Activated CD4-positive, alpha-beta T cell treated with anti-CD3 and anti-CD28 coated beads, Interleukin-2, amount 50 U/mL, for 1 hour (primary cell): ENCODE measurements at places on chromosomes 2 and 18.

DNA sequence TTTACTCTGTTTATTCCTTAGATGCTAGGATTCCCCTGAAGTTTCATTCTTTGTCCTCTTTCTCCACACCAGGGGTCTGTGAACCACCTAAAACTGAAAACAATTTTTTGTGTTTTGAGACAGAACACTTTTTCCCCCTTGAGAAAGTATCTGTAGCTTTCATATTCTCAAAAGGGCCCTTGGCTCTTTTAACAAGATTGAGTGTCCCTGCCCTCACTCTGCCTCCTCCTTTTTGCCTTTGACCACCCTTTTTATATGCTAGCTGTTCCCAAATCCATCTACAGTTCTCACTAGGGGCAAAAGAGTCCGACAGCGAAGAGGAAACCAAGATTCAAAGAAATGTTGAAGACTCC lies 883 bp upstream of the EHBP1 start:
- DNase-seq = no peak

DNA sequence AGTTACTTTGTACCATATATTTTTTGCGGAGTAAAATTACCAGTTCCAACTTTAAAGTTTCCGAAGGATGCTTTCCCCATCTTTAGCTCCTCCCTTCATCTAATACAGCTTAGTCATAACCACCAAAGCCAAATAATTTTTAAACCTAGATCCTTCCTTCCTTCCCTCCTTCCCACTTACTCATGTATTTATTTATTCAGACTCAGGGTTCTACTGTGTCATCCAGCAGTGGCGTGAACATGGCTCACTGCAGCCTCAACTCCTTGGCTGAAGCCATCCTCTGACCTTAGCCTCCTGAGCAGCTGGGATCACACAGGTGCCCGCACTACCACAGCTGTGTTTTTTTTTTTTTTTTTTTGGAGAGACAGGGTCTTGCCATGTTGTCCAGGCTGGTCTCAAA lies 4.4 kb downstream of the LPIN2 start:
- no peak for DNase-seq

GRCh38 chr2:180184506-180184905 lies 177.4 kb upstream of the CWC22 start:
- DNase-seq = no peak

- DNase-seq = no peak
Observed at GRCh38 chr2:208013285-208014178, 11.8 kb downstream of the PLEKHM3 start.

DNA sequence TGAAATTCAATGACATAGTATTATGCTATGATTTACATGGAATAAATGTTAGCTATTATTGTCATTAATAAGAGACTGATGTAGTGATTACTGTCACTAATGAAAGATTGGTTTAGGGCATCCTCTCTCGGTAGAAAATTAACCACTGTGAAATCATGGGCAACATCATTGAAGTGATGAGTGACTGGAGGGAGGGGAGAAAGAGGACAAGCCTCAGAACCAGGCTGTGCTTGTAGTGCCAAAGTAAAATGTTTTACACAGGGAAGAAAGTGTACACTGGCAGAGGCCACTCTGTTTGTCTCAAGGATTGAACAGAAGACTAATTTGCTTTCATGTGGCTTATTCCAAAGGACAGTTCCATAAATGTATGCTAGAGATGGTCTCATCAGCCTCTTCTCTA lies 456.2 kb upstream of the TCF4 start:
- DNase-seq = no peak

- no peak for DNase-seq
Observed at GRCh38 chr2:131036696-131037397, 56.4 kb downstream of the FAM168B start.

DNA sequence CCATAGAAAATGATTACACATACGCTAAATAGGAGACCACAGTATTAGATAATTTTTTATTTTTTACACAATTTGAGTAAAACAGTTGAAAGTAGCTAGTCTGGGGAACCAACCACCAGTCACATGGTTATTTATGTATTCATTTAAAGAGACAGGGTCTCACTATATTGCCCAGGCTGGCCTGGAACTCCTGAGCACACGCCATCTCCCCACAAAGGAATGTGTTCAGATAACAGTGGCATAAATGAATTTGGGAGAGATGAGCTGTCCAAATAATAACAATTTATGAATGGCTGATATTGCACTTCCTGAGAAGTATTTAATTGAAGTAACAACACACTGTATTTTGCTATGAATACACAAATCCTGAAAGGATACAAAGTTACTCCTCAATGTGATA lies 39.7 kb downstream of the KIDINS220 start:
- DNase-seq = no peak

DNA sequence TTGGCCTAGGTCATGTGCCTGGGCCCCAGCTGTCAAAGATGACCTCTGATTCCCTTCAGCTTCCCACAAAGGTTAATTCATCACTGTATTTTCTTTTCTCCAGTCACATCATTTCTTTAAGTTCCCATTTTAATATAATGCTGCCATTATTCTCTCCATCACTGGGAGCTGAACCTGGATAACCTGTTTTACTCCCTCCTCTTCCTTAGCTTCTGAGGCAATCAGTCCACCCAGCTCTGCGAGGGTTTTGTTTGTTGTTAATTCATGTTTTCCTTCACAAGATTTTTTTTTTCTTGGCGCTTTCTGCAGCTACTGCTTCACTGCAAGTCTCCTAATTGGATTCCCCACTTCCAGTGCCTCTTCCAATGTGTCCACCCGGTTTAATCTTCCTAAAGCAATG lies 5.1 kb upstream of the EML4 start:
- DNase-seq = no peak

GRCh38 chr2:154533300-154533940 lies 165.1 kb upstream of the KCNJ3 start:
- DNase-seq = no peak

DNA sequence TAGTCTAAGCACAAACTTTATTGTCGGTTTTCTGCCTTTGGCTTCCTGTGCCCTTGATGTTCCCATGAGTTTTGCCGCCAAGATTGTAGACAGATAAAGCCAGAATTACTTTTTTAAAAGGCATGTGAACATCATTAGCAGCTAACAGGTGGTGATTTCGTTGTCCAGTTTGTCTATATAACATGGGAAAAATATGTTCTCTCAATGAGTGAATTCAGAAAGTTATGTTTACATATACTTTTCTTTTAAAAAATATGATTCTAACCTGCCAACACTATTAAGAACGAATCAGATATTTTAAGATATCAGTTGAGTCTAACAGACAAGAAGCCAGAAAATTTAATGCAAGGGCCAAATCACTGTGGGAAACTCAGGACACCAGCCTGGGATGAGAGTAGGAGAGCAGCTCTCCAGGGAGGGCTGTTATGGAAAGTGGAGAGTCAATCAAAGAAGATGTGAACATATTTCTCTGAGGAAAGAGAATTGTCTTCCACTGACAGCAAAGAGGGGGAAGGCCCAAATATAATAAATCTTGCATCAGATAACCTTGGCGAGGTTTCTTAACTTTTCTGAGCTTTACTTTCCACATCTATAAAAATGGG lies 311.3 kb downstream of the ARHGAP15 start:
- DNase-seq = no peak

DNA sequence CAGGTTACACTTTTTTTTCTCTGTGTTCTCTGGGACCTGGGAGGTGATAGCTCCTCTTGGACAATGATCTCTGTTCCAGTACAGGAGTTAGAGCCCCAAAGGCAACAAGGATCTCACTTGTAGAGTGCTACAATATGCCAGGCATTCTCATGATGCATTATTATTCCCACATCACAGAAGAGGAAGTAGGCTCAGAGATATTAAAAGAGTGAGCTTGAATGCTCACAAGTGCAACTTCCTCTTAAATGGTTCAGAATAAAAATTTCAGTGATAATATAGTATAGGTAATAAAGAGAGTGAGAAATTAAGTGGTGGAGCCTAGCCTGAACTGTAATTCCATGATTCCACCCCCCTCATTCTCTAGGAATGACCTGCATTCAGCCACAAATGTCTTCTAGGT lies 21.4 kb downstream of the POLE4 start:
- no peak for DNase-seq

DNA sequence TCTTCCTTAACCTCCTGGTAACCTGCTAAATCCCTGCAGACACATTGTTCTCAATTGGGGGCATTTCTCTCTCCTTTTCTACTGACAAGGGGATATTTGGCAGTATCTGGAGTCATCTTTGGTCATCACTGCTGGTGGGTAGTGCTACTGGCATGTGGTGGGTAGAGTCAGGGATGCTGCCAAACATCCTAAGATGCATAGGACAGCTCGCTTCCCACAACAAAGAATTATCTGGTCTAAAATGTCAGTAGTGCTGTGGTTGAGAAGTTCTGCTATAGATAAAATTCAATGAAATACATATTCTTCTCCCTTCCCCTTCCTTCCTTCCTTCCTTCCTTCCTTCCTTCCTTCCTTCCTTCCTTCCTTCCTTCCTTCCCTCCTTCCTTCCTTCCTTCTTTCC lies 18.7 kb upstream of the LHCGR start:
- DNase-seq = no peak

- DNase-seq = no peak
Observed at GRCh38 chr18:78918707-78919106, 60.9 kb upstream of the SALL3 start.

GRCh38 chr2:55309446-55309845 lies 40.4 kb upstream of the MTIF2 start:
- DNase-seq = no peak

- DNase-seq = no peak
Observed at GRCh38 chr2:108938077-108938710, 50.8 kb downstream of the EDAR start.

GRCh38 chr2:131827481-131828163 lies 299.9 kb downstream of the CCDC74A start:
- DNase-seq = no peak

GRCh38 chr18:15165048-15165447 lies 417.1 kb downstream of the ANKRD30B start:
- DNase-seq = no peak

GRCh38 chr18:50044402-50044801 lies 150.5 kb downstream of the MYO5B start:
- no peak for DNase-seq

DNA sequence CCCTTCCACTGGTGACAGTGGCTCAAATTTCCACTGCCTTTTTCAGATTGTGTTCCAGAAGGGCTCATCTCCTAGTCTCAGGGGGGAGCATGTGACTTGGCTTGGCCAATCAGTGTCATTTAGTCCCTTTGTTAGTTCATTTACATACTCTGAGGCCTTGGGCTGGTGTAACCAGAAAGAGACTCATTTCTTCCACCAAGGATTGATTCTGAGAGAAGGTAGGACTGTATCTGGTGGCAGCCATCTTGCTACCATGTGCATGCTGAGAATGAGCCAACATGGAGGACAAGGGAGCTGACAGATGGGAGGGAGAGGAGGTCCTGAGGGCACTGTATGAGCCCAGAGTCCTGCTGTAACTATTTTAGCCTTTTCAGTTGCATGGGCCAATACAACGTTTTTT lies 191.7 kb downstream of the THSD7B start:
- no peak for DNase-seq

DNA sequence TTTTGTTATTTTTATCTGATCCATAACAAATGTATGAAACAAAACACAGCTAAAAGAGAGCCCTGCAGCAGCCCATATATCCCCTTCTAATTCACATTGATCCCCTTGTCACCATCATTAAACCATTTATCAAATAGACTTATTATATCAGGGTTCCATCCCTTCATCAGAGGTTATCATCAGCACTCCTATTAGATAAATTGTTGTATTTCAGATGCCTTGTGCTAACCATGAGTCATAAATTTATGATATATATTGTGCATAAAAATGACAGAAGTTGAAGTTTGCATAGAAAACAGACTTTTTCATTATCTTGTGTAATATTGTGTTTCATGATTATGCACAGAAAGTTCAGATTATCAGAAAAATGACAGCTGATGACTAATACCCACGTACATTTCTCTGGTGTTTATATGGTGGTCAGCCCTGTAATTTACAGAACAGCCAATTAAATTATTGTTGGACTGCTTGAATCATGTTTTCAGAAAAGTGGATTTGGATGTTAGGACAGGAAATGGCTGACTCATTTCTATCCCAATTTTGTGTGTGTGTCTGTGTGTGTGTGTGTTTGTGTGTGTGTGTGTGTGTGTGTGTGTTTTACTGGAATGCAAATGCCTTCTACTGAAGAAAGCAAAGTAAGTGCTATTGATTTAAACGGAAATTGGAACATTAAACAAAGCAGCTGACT lies 80.9 kb downstream of the PPP1R1C start:
- DNase-seq = no peak

- DNase-seq = no peak
Observed at GRCh38 chr18:29540548-29540947, 1363.6 kb upstream of the CDH2 start.

GRCh38 chr2:206396211-206396610 lies 47.1 kb upstream of the ADAM23 start:
- DNase-seq = no peak

DNA sequence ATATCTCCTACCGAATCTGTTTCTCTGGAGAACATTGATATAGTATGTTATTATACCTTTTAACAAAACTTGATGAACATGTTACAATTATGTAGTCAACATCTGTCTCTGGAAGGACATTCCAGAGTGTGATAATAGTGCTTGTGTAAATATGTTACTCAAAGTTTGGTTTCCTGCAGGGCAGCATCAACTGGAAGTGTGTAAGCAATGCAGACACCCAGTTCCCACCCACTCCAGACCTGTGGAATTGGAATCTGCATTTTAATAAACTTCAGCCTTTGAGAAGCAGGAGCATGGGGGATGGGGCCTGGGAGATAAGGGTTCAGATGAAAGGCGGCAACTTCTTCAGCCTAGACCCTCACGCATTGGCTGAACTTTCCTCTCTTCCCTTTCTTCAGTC lies 398.9 kb downstream of the RND3 start:
- no peak for DNase-seq

GRCh38 chr2:50732796-50733195 lies 299.1 kb downstream of the NRXN1 start:
- no peak for DNase-seq

- DNase-seq = peak; percentile 46
Observed at GRCh38 chr2:134181219-134181618, 72.7 kb upstream of the MGAT5 start.

DNA sequence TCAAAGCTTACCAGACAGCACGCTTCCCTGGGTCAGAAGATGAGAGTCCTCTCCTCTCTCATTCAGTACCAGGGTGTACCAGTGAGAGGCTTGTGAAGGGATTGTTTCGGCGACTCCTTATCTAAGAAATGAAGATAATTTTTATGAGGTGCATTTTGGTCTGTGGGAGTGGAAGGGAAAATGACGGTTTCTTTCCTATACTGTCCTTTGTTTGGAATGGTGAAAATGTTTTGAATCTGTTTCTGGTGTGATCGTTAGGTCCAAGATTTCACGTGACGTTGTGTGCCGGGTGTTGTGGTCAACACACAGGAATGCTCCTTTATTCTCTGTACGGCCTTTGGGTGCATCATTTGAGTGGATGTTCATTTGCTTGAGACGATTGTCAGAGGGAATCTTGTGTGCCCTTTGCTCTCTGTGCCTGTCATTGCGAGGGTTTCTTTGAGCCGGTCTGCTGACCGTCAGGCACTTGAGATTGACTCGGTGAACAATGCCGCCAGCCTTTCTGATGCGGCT lies 183.5 kb downstream of the AGAP1 start:
- DNase-seq = no peak

GRCh38 chr2:119879502-119879901 lies 119.8 kb downstream of the PTPN4 start:
- DNase-seq = no peak
